Occipital lobe (tissue), 3 donors: ENCODE measurements at places on chromosomes 1 and 21.

DNA sequence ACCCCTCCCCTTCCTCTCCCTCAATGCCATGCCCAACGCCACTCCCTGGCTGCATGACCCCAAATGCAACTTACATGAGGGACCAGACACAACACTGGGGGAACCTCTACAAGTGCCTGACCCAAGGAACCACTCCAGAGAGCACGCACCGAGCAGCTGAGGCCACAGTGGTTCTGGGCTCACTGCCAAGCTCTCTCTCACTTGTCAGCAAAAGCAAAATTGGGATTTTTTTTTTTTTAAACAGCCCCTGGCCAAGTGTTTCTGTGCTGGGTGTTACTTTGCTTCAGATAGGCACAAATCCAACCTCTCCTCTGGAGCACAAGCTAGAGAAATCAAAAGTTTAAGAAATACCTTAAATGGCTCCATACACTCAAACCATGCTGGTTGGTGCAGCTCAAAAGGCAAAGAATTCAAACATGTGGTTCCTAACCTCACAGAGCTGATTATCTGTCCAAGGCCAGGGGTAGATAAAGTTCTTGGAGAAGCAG is 363.0 kb downstream of the SETD4 start:
- DNase-seq: no peak

DNA sequence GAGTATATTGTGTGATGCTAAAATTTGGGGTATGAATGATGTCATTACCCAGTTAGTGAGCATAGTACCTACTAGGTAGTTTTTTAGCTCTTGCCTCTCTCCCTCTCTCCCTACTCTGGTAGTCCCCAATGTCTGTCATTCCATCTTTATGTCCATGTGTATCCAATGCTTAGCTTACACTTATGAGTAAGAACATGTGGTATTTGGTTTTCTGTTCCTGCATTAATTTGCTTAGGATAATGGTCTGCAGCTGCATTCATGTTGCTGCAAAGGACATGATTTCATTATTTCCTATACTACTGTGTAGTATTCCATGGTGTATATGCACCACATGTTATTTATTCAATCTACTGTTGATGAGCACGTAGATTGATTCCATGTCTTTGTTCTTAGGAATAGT is 54.4 kb upstream of the NEGR1 start:
- DNase-seq: no peak

GRCh38 chr1:162327788-162328165 is 48.9 kb downstream of the SPATA46 start:
- no peak for DNase-seq

- no peak for DNase-seq
Observed at GRCh38 chr1:168751195-168751650, 22.2 kb upstream of the DPT start.
